ENCODE measurements at places on chromosomes 16 and 17. TPM values are rescaled to one million over a fixed set of nuclear protein-coding genes. Genes with fewer than 3 reads are reported as not detected.

The CLEC16A gene
- total RNA-seq: 20.6 TPM

DNA sequence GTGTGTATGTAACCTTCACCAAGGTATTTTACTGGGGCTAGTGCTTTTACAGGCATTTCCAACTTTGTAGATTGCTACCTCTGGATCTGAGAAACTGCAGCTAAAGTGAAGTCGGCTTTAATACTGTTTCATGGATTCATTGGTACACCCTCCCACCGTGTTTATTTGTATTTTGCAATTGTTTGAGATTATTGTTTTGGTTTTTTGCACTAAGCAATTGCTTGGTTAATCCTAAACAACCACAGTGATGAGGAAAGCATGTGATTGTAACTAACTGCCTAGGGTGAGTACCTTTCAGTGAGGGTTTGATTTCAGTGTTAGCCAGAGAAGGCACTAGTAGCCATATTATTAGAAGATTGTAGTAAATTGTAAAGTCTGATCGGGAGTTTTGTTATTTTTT, 3.3 kb downstream of the LUC7L3 start:
- H3K4me1 ChIP-seq: peaks cover 36% of the 10 kb centered on the region
- H3K27ac ChIP-seq: 0 out of 2 replicates have a peak overlapping the region, but pooled peaks have one; percentile 8
- DNase-seq: no peak
- peak overlapping the region; percentile 54 for H3K4me3 ChIP-seq
- H3K36me3 ChIP-seq: peaks cover 21% of the 10 kb centered on the region

The USP43 gene
- not detected for total RNA-seq

GRCh38 chr16:58551496-58551895, 36.2 kb downstream of the SETD6 start:
- H3K27me3 ChIP-seq: no peaks in the 10 kb centered on the region
- H3K36me3 ChIP-seq: peaks cover 26% of the 10 kb centered on the region
- H3K27ac ChIP-seq: peak overlapping the region; percentile 42

GRCh38 chr17:80195671-80196529, 24.2 kb downstream of the SGSH start:
- no peak overlapping the region for H3K4me3 ChIP-seq
- peaks cover 17% of the 10 kb centered on the region for H3K27me3 ChIP-seq
- H3K36me3 ChIP-seq: no peaks in the 10 kb centered on the region

DNA sequence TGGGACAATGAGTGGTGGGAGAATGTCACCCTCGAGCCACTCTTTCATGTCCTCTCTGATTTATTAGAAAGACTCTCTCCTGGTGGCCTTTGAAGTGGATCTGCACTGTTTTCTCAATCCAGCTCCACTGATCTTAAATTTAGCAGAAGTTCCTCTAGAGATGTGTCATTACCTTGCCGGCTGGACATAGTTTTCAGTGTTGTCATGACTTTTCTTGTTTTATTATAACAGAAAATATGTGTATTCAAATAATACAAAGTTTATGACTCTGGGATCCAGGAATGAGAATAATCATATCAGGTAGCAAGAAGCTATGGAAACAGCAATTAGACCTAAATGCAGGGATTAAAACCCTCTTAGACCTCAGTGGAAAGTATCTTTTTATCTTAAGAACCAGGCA, 247.5 kb upstream of the ELAC2 start:
- H3K4me3 ChIP-seq: no peak overlapping the region
- H3K4me1 ChIP-seq: peaks cover 46% of the 10 kb centered on the region
- no peaks in the 10 kb centered on the region for H3K36me3 ChIP-seq

DNA sequence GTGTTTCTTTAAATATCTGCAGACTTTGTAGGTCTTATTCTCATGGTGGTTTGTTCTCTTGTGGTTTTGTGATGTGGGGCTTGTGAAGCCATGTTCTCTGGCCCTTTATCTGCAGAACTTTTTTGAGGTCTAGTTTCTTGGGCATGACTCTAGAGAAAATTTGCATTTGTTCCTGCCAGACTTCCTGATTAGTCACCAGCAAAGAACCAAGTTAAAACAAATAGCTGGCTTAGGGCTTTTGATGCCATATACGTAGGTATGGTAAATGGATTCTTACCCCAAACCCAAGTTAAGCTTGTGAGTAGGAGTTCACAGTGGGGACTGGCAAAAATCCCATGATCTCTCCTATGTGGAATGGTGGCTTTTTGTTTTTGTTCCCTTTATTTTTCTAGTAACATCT, 68.7 kb upstream of the IRX3 start:
- peaks cover 16% of the 10 kb centered on the region for H3K4me1 ChIP-seq
- DNase-seq: peak; percentile 51
- no peak overlapping the region for H3K4me3 ChIP-seq

DNA sequence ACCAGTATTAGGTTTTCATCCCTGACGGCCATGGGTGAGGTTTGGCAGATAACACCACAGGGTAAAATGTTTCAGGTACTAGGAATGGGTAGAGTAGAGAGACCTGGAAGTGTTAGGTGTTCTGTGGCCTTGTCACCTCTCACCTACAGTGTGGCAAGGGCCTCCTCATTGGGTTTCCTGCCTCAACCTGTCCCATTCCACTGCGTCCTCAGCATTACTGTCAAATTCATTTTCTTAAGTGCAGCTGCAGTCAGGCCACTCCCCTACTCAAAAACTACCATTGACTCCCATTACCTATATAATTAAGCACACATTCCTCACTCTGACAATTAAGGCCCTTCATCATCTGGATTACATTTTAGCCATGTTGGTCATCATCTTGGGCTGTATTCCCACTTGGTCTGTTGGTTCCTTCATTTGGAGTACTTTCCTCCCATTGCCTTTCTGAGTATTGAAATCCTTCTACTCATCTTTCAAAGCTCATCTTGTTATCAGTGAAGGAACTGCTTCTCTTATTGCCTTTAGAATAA, 64.5 kb downstream of the NUP88 start:
- no peak for DNase-seq
- H3K36me3 ChIP-seq: peaks cover 16% of the 10 kb centered on the region
- no peak overlapping the region for H3K27ac ChIP-seq
- peaks cover 8% of the 10 kb centered on the region for H3K4me1 ChIP-seq
- peaks cover 2% of the 10 kb centered on the region for H3K27me3 ChIP-seq

The ZFP3 gene
- total RNA-seq: not detected

The SCNN1B gene
- not detected for total RNA-seq

The HBA2 gene
- total RNA-seq: not detected

The TUBG2 gene
- total RNA-seq: 17.1 TPM

The MEOX1 gene
- not detected for total RNA-seq

GRCh38 chr16:11669380-11670146, 1.3 kb downstream of the SNN start:
- peak; percentile 13 for DNase-seq
- peaks cover 5% of the 10 kb centered on the region for H3K27me3 ChIP-seq
- H3K4me3 ChIP-seq: peak overlapping the region; percentile 86
- H3K27ac ChIP-seq: peak overlapping the region; percentile 70
- peaks cover 13% of the 10 kb centered on the region for H3K4me1 ChIP-seq

DNA sequence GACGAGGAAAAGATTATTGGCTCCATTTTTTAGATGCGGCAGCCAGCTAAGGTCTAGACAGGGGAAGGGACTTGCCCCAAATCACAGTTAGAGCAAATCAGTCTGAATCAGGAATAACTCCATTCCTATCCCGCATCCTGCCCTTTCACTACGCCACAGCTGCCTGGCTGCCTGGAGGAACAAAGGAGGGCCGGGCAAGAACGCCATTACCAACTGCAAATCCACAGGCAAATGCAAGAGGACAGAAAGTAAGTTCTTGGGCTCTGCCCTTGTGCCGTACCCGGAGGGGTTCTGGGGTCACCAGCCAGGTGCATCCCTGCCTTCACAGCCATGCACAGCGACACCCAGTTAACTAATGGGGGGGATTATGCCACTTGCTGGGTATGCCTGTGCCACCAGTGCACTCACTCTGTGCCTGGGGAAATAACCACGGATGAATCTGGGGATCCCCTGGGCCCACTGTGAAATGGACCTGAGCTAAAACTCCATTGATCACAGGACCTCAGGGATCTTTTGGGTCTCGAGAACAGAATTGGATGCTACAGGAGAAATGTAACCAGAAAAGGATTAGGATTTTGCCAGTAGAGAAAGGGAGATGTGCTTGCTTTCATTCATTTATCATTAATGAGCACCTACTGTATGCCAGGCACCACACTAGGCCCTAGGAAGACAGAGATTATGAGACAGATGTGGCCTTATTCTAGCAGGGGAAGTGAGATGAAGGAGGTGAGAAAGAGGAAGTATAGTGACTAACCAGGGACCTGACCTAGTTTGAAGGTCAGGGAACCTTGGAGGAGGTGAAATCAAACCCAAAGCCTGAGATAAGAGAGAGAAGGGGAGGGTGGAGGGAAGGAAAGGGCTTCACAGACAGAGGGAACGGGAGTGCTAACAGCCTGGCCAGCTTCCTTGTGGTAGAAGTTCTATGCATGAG, 17.7 kb downstream of the BCL7C start:
- H3K4me1 ChIP-seq: peaks cover 28% of the 10 kb centered on the region
- H3K36me3 ChIP-seq: peaks cover 12% of the 10 kb centered on the region
- peak overlapping the region; percentile 87 for H3K4me3 ChIP-seq

GRCh38 chr17:83180996-83181481, 101.6 kb downstream of the METRNL start:
- no peak for DNase-seq
- H3K27me3 ChIP-seq: peaks cover 3% of the 10 kb centered on the region
- no peak overlapping the region for H3K27ac ChIP-seq
- no peaks in the 10 kb centered on the region for H3K4me1 ChIP-seq

GRCh38 chr17:77865112-77865611, 93.3 kb upstream of the TNRC6C start:
- H3K4me1 ChIP-seq: no peaks in the 10 kb centered on the region
- H3K27ac ChIP-seq: no peak overlapping the region
- no peaks in the 10 kb centered on the region for H3K36me3 ChIP-seq
- no peak overlapping the region for H3K4me3 ChIP-seq
- no peak for DNase-seq

- H3K4me1 ChIP-seq: peaks cover 58% of the 10 kb centered on the region
- peak overlapping the region; percentile 61 for H3K27ac ChIP-seq
- peaks cover 22% of the 10 kb centered on the region for H3K36me3 ChIP-seq
- no peak for DNase-seq
- no peaks in the 10 kb centered on the region for H3K27me3 ChIP-seq
- 0 out of 2 replicates have a peak overlapping the region, but pooled peaks have one; percentile 22 for H3K4me3 ChIP-seq
These were observed 96.6 kb downstream of the NXN start for GRCh38 chr17:882827-883585.

DNA sequence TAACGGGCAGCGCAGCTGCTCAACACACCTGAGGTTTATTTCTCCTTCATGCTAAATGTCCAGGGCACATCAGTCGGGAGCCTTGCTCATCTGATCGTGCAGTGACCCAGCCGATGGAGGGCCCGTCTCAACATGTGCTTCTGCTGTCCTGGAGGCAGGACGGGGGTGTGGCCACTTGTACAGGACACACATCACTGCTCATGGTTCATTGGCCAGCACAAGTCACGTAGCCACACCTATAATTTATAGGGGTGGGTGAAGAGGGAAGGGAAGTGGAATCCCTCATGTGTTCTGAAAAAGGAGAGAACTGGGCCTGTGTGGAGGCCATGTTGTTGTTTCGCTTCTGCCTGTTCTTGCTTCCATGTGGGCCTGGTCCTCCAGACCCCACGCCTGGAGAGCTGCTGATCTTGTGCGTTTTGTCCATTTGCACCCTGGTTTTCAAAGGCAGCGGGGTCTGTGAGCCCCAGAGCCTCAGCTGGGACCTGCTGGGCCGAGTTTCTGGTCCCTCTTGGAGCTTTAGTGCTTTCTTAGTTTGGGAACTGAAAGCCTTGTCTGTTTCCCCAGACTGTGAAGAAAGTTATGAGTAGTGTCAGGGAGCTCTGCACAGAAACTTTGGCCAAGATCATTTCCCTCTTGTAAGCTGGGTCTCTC, 60.5 kb downstream of the CMIP start:
- no peaks in the 10 kb centered on the region for H3K36me3 ChIP-seq
- 0 out of 2 replicates have a peak, but pooled peaks cover 2% of the 10 kb centered on the region for H3K27me3 ChIP-seq
- peak overlapping the region; percentile 38 for H3K27ac ChIP-seq
- peaks cover 67% of the 10 kb centered on the region for H3K4me1 ChIP-seq
- DNase-seq: no peak
- H3K4me3 ChIP-seq: no peak overlapping the region

The RAI1 gene
- 26.6 TPM for total RNA-seq

GRCh38 chr16:48117217-48118105, 38.3 kb downstream of the ABCC12 start:
- no peak overlapping the region for H3K4me3 ChIP-seq
- H3K36me3 ChIP-seq: no peaks in the 10 kb centered on the region
- H3K27me3 ChIP-seq: peaks cover 3% of the 10 kb centered on the region
- peaks cover 18% of the 10 kb centered on the region for H3K4me1 ChIP-seq

DNA sequence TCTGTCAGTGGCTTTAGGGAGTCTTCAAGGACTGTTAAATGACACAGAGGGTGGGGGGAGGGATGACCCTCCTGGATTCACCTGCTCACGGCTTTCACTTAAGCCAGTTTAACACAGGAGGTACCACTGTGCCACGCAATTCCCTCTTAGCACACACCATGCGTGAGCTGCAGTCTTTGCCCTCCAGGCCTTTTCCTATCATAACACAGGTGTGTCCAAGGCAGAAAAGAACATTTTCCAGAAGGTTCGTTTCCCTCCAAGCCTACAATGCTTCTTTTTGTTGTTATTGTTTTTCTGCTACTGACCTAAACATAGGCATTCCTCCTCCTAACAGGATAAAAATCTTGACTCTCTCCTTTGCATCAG, 1.1 kb downstream of the ZFHX3 start:
- H3K27ac ChIP-seq: peak overlapping the region; percentile 93
- peaks cover 57% of the 10 kb centered on the region for H3K4me1 ChIP-seq
- peak overlapping the region; percentile 91 for H3K4me3 ChIP-seq
- DNase-seq: no peak
- no peaks in the 10 kb centered on the region for H3K27me3 ChIP-seq

DNA sequence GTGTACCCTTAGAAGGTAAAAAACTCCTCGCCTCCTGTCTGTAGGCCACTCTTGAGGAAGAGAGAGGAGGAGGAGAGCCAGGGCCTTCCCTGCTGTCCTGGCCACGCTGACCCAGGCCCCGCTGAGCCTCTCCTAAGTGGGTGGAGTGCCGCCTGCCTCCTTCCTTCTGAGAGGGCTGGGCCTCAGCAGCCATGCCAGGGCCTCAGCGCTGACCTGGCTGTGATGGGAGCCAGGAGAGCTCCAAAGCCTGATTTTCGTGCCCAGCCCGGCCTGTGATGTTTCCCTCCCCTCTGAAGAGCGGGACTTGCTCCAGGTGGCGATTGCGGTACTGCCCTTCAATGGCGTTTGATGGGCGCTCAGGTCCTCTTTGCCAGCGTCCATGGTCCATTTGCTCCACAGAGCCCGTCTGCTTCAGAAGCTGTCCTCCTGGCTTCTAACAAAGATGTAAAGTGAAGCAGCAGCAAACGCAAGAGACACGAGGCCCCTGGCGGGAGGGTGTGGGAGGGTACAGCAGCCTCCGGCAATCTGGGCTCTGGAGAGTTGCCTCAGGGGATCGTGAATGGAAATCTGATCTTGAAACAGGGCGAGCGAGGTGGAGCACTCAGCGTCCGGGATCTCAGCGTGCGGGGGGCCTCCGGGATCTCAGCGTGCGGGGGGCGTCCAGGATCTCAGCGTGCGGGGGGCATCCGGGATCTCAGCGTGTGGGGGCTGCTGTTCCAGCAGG, 93.5 kb downstream of the NPIPB11 start:
- no peak for DNase-seq
- no peak overlapping the region for H3K27ac ChIP-seq
- H3K4me3 ChIP-seq: no peak overlapping the region
- peaks cover 24% of the 10 kb centered on the region for H3K27me3 ChIP-seq
- peaks cover 13% of the 10 kb centered on the region for H3K4me1 ChIP-seq
- H3K36me3 ChIP-seq: no peaks in the 10 kb centered on the region
